ENCODE measurements at places on chromosomes 7 and 10. TPM values are rescaled to one million over a fixed set of nuclear protein-coding genes. Genes with fewer than 3 reads are reported as not detected.

SLC29A3 gene
- total RNA-seq, result 2.6 TPM

CLRN3 gene
- not detected for total RNA-seq

CDHR1 gene
- 0.31 TPM for total RNA-seq

ZNF107 gene
- total RNA-seq, result 22.0 TPM

WDR37 gene
- total RNA-seq, result 26.6 TPM

FRMPD2 gene
- total RNA-seq, result not detected

TMEM236 gene
- under 0.01 TPM for total RNA-seq

CALHM1 gene
- not detected for total RNA-seq

TMEM176A gene
- total RNA-seq, result 2.1 TPM

TMEM270 gene
- total RNA-seq, result not detected

SPDYE9 gene
- total RNA-seq, result not detected

HSPA12A gene
- under 0.01 TPM for total RNA-seq

NEUROG3 gene
- total RNA-seq, result not detected

TMEM184A gene
- not detected for total RNA-seq

SLIT1 gene
- 0.10 TPM for total RNA-seq

NANOS1 gene
- total RNA-seq, result under 0.01 TPM

KCND2 gene
- not detected for total RNA-seq

UTF1 gene
- total RNA-seq, result not detected

GPER1 gene
- total RNA-seq, result 0.42 TPM

LRRC4 gene
- total RNA-seq, result 1.3 TPM

MGAM2 gene
- total RNA-seq, result 0.10 TPM

LRGUK gene
- total RNA-seq, result 0.94 TPM

FFAR4 gene
- under 0.01 TPM for total RNA-seq

NUTM2B gene
- total RNA-seq, result 0.63 TPM

ANXA8L1 gene
- 0.21 TPM for total RNA-seq

AFAP1L2 gene
- total RNA-seq, result 0.94 TPM

CDH23 gene
- 5.0 TPM for total RNA-seq

ECD gene
- total RNA-seq, result 67.7 TPM

SAMD9L gene
- total RNA-seq, result 13.2 TPM

COL26A1 gene
- 0.21 TPM for total RNA-seq

IKZF1 gene
- total RNA-seq, result 231 TPM

Data from mononuclear cell (primary cell).